ENCODE measurements at places on chromosomes 12 and 14.

- peak; percentile 20 for DNase-seq
These were observed 1519.3 kb upstream of the TMEM132C start for GRCh38 chr12:126747530-126748149.

DNA sequence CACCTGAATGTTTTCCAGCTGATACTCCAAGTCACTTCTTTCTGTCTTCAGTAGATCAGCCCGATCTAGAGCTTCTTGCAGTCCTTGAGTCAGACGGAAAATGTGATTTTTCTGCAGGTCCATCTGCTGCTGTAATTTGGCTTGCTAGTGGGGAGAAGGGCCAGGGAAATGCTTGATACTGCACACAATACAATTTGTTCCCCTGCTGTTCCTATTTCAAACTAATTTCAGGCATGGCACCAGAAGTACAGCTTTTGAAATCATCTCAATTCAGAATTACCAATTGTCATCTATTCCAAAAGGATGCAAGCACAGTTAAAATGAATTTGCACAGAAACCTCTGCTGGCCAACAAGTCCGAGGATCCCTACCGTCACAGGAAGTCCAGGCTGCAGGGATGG lies 53.4 kb downstream of the PRKAB1 start:
- DNase-seq = no peak

- no peak for DNase-seq
These were observed 5.5 kb downstream of the AMN start for GRCh38 chr14:102927878-102928411.

DNA sequence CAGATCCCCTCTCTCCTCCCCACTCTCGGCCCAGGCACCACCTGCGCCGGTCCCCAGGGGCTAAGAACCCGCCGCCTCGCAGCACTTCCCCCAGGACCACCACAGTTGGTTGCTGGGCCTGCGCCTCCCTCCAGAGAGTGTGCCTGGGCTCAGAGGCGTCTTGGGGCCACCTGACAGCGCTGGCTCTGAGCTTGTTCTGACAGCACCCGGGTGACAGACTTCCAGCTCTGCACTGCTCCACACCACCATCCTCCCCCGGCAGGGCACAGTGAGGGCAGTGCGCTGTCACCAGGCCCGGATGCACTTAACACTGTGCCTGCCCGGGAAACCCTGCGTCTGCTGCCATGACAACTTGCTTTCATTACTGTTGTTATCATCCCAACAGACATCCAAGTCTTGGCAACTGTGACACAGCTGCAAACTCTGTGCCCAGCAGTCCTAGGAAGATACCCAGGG lies 6.6 kb downstream of the BRF1 start:
- peak; percentile 42 for DNase-seq

DNA sequence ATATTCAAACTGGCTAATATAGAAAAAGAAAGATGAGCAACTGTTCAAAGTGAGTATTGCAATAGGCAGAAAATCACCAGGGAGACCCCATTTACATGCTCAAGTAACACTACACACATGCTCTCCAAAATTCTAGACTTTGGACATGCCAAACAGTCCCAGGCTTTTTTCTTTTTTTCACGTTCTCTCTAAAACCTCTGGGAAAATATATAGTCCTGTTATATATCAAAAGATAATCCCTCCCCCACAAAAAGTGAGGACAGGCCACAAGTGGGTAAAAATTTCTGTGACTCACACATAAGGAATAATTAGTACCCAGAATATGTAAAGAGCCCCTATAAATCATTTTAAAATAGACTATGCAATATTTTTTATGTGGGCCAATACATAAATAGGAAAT lies 55.2 kb downstream of the EFCAB11 start:
- DNase-seq = no peak

DNA sequence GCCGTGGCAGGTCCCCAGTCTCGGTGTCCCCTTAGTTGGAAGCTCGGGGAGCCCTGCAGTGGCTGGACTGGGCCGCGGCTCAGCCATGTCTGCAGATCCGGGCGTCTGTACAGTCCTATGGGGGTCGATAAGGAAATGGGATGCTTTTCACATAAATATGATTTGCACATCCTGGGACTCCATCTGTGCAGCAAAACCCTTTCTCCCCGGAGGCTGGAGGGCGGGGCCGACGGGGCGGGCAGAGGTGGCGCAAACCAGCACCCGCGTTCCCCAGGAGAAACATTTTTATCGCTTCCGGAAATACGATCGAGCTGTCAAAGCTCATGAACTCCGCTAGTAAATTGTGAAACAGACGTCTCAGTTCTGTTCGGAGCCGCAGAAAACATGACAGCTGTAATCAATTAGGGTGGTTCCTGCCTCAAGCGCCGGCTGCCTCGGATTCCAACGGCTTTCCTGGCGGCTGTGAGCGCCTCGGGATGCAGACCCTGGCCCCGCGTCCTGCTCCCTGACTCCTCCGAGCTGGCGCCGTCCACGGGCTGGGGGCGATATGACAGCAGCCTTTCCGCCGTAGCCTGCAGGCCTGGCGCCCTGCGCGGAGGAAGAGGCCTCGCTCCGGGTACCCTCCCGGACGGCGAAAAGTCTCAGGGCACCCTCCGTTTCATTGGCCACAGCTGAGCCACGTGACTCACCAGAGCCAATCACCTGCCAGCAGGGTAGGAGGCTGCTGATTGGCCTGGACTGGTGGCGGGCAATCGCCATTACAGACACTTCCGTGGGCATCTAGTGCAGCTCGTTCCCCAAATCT lies 23.0 kb downstream of the DIO3 start:
- no peak for DNase-seq

All from activated gamma-delta T cell treated with anti-CD3 and anti-CD28 coated beads, Interleukin-2, amount 50 U/mL, for 16 hours (primary cell).